MM.1S (cell line): ENCODE measurements at places on chromosomes 12 and 14.

DNA sequence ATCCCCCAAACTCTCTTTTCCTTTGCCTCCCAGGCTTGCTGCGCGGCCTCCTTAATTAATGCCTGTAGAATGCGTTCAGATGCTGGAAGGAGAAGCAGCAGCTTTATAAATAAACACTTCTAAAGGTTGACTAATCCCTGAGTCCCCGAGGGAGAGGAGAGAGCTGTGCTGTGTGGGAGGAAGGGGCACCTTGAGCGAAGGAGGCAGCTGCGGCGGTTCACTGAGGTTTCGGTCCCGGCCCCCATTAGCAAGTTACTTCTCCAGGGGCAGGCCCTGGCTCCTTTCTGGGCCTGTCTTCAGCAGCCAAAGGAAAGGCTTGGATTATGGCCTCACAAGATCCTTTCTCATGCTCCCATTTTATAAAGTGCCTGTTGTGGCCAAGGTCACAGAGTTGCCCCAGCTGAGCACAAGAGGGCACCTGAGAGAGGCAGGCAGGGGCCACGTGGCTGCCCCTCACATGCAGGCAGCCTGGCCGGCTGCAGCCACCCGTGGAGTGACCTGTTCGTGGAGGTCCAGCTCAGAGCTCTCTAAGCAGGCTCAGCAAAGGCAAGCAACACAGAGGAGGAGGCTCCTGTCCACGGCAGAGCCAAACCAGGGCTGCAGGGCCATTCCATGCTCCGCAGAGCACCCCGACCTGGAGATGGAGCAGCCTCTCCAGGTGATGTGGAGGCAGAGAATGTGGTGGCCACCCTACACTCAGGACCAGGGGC, 15.0 kb upstream of the CACNA2D4 start:
- H3K4me1 ChIP-seq: 0 out of 2 replicates have a peak, but pooled peaks cover 3% of the 10 kb centered on the region
- no peak for DNase-seq
- no peak overlapping the region for H3K4me3 ChIP-seq
- H3K27ac ChIP-seq: no peak overlapping the region

GRCh38 chr12:115444346-115444745, 760.4 kb upstream of the TBX3 start:
- H3K27me3 ChIP-seq: no peaks in the 10 kb centered on the region
- no peak for DNase-seq
- H3K36me3 ChIP-seq: no peaks in the 10 kb centered on the region
- H3K27ac ChIP-seq: no peak overlapping the region

GRCh38 chr14:99125113-99125512, 146.9 kb downstream of the BCL11B start:
- no peak overlapping the region for H3K27ac ChIP-seq
- no peaks in the 10 kb centered on the region for H3K4me1 ChIP-seq
- H3K4me3 ChIP-seq: no peak overlapping the region
- no peak for DNase-seq
- H3K36me3 ChIP-seq: no peaks in the 10 kb centered on the region
- H3K27me3 ChIP-seq: no peaks in the 10 kb centered on the region

- no peak overlapping the region for H3K4me3 ChIP-seq
- H3K4me1 ChIP-seq: no peaks in the 10 kb centered on the region
- no peaks in the 10 kb centered on the region for H3K36me3 ChIP-seq
- DNase-seq: no peak
Observed at GRCh38 chr12:48037267-48037915, 33.1 kb upstream of the COL2A1 start.

- no peak for DNase-seq
- H3K4me3 ChIP-seq: no peak overlapping the region
- no peaks in the 10 kb centered on the region for H3K36me3 ChIP-seq
Observed at GRCh38 chr14:65840786-65841185, 428.3 kb downstream of the FUT8 start.
